ENCODE measurements at places on chromosomes 2 and 18. TPM values are rescaled to one million over a fixed set of nuclear protein-coding genes. Genes with fewer than 3 reads are reported as not detected.

The LYPD1 gene
- not detected for total RNA-seq

The CD8B2 gene
- not detected for total RNA-seq

The GKN2 gene
- total RNA-seq, result not detected

The HDAC4 gene
- total RNA-seq, result 78.0 TPM

The FOXI3 gene
- total RNA-seq, result not detected

The SPRED2 gene
- 5.3 TPM for total RNA-seq

The SMARCAL1 gene
- total RNA-seq, result 5.0 TPM

The GAD1 gene
- 0.83 TPM for total RNA-seq

The GBX2 gene
- 0.26 TPM for total RNA-seq

The ZNF892 gene
- 4.5 TPM for total RNA-seq

The MYO3B gene
- not detected for total RNA-seq

The RGPD4 gene
- not detected for total RNA-seq

The CABYR gene
- 1.4 TPM for total RNA-seq

The IL1RL1 gene
- not detected for total RNA-seq

The CABLES1 gene
- total RNA-seq, result 9.7 TPM

The TBR1 gene
- total RNA-seq, result not detected

The ANXA4 gene
- 18.1 TPM for total RNA-seq

The ALPG gene
- total RNA-seq, result not detected

The PFN4 gene
- 1.1 TPM for total RNA-seq

The SCYGR2 gene
- not detected for total RNA-seq

The NCKAP1 gene
- 120 TPM for total RNA-seq

The GMCL1 gene
- 9.7 TPM for total RNA-seq

The TGFA gene
- total RNA-seq, result 0.19 TPM

The NTSR2 gene
- total RNA-seq, result not detected
